Activated T-cell treated with anti-CD3 and anti-CD28 coated beads, Interleukin-2, amount 50 U/mL, for 24 hours (primary cell): ENCODE measurements at places on chromosomes 6 and 20.
A peak's percentile ranks its signal among the peaks of the same experiment; 100 is the strongest.

DNA sequence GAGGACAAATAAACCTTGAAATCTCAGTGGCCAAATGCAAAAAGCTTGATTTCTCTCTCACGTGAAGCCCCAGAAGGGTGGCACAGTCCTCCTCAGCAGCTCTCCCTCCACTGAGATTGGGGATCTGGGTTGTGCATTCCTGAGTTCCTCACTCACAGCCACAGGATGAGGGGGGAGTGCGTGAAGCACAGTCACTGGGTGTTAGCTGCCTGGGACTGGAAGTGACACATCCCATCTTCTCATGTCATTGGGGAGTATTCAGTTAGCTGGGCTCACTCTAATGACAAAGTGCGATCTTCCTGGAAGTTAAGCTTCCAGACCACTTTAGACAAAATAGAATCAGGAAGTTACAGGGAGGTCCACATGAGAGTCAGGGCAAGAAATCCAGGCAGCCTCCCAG is 192.2 kb upstream of the LRFN2 start:
- DNase-seq = no peak

DNA sequence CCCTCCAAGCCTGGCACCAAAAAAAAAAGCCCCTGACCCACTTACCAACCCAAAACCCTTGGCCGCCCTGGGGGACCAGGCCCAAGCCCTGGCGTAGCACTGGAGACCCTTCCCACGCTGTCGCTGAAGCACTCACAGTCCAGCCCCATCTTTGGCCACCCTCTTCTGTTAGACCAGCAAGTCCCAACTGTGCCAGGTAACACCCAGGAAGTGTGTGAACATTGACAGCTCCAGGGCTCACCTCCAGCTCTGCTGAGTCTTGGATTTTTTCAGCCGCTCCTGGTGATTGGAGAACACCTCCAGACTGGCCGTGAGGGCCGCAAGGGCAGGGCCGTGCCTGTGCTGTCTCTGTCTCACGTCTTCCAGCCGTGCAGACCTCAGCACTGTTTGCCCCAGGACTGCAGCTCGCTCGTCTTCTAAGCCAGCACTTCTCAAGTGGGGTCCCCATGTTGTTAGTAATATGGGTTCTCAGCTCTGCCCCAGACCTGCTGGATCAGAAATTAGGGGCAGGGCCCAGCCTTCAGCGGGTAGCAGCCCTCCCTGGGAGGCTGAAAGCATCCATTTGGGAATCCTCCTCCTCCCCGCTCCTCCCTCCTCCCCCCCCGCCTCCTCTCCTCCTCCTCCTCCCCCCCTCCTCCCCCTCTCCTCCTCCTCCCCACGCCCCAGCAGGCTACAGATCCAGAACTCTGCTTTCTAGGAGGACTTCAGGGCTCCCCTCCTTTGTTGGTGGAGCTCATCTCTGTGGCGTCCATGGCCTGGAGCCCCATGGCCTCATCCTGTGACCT is 18.1 kb downstream of the NPEPL1 start:
- peak; percentile 3 for DNase-seq

DNA sequence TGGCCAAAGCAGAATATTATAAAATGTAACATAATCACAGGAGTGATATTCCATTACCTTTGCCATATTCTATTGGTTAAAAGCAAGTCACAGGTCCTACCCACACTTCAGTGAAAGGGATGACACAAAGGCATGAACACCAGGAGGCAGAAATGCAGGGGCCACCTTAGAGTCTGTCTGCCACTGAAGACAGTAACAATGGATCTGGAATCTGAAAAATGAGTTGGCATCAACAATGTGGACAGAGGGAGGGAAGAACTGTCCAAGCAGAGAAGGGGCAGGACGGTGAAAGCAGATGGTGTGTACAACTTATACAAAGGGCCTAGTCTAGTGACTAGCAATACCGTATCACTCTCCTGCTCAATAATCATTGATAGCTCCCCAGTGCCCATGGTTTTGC is 6.6 kb upstream of the LPIN3 start:
- no peak for DNase-seq

GRCh38 chr20:49511788-49512525 is 29.5 kb upstream of the KCNB1 start:
- no peak for DNase-seq

GRCh38 chr6:153208706-153209105 is 77.6 kb upstream of the RGS17 start:
- DNase-seq = no peak

- no peak for DNase-seq
Measured at GRCh38 chr20:54208548-54209176, 775 bp downstream of the PFDN4 start.

- no peak for DNase-seq
Measured at GRCh38 chr20:16346956-16347355, 226.3 kb downstream of the KIF16B start.

DNA sequence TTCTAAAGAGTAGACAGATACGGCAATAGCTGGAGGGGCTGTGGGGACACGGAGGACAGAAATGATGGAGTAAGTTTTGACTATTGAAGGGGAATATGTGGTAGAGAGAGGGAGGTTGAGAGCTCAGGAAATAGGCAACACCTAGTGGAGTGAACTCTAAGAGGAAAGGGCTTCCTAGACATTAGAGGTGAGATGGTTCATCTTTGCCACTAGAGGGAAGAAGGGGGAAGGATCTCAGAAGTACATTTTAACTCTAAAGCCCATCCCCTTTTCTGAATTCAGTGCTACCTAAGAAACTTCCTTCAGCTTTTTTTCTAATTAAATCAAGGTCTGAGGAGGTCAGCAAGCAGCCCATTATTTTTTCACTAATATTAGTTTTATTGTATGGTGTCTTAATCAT is 689.4 kb upstream of the MAP3K7 start:
- no peak for DNase-seq

GRCh38 chr20:39916236-39916765 is 772.7 kb downstream of the MAFB start:
- no peak for DNase-seq

GRCh38 chr6:142548566-142548965 is 246.8 kb downstream of the ADGRG6 start:
- DNase-seq = no peak

GRCh38 chr6:104527761-104528415 is 331.8 kb downstream of the HACE1 start:
- DNase-seq = no peak

- no peak for DNase-seq
Measured at GRCh38 chr20:401682-402495, 6.2 kb upstream of the RBCK1 start.

- DNase-seq = no peak
Measured at GRCh38 chr20:59173938-59174491, 10.4 kb downstream of the ZNF831 start.

DNA sequence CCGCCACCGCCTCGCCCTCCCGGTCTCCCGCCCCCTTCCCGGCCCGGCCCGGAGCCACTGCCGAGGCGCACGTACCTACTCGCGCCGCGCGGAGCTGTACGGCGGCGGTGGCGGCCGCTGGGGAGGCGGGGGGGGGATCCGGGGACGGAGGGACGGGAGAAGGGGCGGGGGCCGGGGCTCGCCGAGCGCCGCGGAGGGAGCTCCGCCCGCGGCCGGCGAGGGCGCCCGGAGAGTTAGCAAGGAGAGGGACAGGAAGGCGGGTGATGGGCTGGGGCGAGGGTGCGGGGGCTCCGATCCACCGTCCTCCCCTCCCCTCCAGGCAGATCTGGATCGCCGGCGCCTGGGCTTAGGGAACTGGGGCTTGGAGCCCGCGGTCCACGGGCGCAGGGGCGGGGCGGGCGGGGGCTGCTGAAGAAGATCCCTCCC is 548 bp upstream of the TMEM74B start:
- DNase-seq = peak; percentile 41

DNA sequence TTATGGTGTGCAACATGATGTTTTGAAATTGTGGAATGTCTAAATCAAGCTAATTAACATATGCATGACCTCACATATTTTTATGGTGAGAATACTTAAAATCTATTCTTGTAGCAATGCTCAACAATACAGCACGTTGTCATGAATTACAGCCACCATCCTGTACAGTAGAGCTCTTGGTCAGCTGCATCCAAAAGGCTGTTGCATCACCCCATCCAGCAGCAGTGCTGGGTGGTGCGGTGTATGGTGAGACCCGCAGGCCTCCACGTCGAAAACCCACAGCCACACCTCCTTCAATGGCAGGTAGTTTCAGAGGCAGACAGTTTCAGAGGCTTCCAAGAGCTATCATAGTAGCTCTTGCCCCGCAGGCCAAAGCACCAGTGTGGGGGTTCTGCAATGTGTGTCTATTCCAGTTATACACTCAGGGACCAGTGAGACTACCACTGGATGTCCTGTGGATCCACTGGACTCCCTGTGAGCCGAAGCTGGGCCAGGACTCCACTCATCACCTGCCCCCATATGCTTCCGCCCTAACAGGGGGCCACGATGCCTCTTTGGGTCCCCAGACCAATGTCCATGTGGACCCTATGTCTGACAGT is 23.4 kb downstream of the PACSIN1 start:
- DNase-seq = no peak

- DNase-seq = no peak
Measured at GRCh38 chr6:33828764-33829731, 25.2 kb upstream of the MLN start.

- no peak for DNase-seq
Measured at GRCh38 chr6:89799756-89800155, 19.8 kb downstream of the MDN1 start.

- no peak for DNase-seq
Measured at GRCh38 chr6:77055711-77056110, 407.6 kb downstream of the HTR1B start.

- DNase-seq = no peak
Measured at GRCh38 chr20:49446808-49447207, 35.7 kb downstream of the KCNB1 start.

GRCh38 chr20:34435589-34435988 is 72.5 kb downstream of the ITCH start:
- DNase-seq = no peak

- no peak for DNase-seq
Measured at GRCh38 chr20:61810066-61810737, 255.5 kb downstream of the TAF4 start.

DNA sequence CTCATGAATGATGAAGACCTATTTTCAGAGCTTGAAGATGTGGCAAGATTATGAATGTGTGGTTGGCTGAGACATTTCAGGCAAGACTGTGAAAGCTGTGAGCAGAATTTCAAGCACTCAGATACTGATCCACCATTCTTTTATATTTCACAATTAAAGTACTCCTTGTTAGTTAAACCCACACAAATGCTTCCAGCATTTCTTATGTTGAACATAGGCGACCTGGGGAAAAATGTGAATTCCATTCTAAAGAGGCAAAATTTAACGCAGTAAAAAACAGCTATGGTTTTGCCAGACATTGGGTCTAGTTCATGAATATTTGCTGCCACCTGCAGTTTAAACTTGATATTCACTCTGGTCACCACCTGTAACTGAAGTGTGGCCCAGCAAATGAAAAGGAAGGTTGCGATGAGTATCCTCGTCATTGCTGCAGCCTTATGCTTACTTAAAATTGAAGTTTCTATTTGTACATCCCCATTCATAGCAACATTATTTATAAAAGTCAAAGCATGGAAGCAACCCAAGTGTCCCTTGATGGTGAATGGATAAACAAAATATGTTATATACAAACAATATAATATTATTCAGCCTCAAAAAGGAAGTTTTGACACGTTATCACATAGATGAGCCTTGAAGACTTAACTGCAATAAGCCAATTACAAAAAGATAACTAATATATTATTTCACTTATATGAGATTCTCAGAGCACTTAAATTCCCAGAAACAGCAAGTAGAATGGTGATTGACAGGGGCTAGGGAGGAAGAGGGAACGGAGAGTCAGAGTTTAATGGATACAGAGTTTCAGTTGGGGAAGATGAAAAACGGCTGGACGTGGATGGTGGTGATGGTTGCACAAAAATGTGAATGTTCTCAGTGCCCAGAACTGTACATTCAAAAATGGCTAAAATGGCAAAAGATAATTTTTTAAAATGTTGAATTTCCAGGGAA is 32.4 kb upstream of the FAM184A start:
- no peak for DNase-seq

- DNase-seq = no peak
Measured at GRCh38 chr6:35677456-35677855, 11.3 kb downstream of the FKBP5 start.

DNA sequence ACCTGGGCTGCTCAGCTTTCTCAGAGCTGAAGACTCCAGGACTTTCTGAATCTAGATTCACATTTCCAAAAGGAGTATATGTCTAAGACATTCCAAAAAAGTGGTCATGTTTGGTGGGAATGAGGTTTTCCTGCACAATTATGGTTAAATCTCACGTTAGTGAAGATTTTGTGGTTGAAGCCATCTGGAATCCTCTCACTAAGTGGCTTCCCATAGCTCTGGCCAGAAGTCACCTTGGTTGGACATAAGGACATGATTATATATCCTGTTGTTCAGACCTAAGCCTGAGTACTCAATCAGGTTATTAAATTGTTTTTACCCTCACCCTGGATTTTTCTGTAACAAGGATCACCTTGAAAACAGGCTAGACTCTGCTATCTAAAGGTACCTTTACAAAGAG is 176.1 kb upstream of the PLN start:
- DNase-seq = no peak

- no peak for DNase-seq
Measured at GRCh38 chr20:47111576-47111975, 216.9 kb downstream of the EYA2 start.

- DNase-seq = no peak
Measured at GRCh38 chr6:168294901-168295300, 24.7 kb downstream of the DACT2 start.

- DNase-seq = no peak
Measured at GRCh38 chr6:164167873-164168405, 753.4 kb downstream of the QKI start.

DNA sequence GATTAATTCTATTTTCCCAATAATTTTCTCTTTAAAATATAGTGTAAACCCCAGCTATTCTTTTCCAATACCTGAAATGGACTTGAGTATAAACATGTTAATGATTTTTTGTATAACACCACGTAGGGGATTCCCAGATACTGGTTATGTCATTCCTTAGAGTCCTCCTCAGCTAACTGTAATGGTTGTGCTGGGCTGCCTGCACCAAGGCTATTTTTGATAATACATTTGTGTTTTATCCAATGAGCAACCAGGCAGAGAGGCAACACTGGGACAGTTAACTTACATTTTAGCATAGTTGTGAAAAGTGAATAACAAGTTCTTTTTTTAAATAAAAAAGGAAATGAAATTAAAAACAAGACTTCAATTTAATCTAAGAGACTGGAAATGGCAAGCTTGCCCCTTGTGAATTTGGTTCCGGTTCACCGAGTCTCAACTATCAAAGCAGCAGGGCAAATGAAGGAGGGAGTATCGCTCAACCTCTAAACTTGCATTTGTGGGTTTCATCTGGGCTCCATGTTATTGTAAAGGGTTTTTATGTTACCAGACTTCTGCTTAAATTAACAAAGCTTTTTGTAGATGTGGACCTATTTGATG is 18.8 kb upstream of the BACH2 start:
- no peak for DNase-seq

- DNase-seq = peak; percentile 19
Measured at GRCh38 chr20:64104667-64105451, 2.5 kb downstream of the NPBWR2 start.
